ENCODE measurements at places on chromosomes 5 and 9.

GRCh38 chr9:97911970-97912369, 10.3 kb downstream of the TRMO start:
- no peak for DNase-seq

- DNase-seq, result no peak
These were observed 335.7 kb downstream of the NSG2 start for GRCh38 chr5:174381241-174381640.

- DNase-seq, result no peak
These were observed 43.5 kb upstream of the SRFBP1 start for GRCh38 chr5:121918238-121918637.

DNA sequence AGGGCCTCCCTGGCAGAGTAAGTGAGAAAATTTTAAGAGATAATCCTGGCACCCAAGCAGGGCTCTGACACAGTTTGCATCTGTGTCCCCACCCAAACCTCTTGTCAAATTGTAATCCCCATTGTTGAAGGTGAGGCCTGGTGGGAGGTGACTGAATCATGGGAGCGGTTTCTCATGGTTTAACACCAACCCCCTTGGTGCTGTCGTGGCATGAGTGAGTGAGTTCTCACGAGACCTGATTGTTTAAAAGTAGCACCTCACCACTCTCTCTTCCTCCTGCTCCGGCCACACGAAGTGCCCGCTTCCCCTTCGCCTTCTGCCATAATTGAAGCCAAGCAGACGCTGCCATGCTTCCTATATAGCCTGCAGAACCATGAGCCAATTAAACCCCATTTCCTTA, 80.1 kb downstream of the FBXW11 start:
- no peak for DNase-seq

- DNase-seq, result no peak
These were observed 34.2 kb downstream of the THBS4 start for GRCh38 chr5:80069251-80069800.

Data from anterior cingulate cortex (tissue), 58 donors.